ENCODE measurements at places on chromosomes 7 and 10. TPM values are rescaled to one million over a fixed set of nuclear protein-coding genes. Genes with fewer than 3 reads are reported as not detected.

DNA sequence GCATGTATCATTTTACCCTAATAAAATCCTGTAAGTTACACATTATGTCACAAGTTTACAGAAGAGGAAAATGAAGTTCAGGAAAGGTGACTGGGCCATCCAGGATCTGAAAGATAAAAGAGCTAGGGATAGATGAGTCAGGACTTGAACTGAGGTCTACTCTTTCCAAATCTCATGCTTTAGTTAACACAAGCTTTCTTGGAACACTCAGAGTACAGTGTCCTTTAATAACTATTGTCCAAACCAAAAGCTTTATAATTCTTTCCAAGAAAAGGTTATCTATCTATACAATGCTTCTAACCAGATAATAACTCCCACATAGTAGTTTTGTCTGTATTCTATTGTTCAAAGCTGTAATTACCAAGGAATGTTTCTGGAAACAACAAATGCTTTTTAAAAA, 164.6 kb downstream of the LRRN3 start:
- no peaks in the 10 kb centered on the region for H3K4me1 ChIP-seq
- H3K27ac ChIP-seq, result no peak overlapping the region
- H3K36me3 ChIP-seq, result no peaks in the 10 kb centered on the region
- no peak overlapping the region for H3K4me3 ChIP-seq
- DNase-seq, result no peak
- no peaks in the 10 kb centered on the region for H3K27me3 ChIP-seq

DNA sequence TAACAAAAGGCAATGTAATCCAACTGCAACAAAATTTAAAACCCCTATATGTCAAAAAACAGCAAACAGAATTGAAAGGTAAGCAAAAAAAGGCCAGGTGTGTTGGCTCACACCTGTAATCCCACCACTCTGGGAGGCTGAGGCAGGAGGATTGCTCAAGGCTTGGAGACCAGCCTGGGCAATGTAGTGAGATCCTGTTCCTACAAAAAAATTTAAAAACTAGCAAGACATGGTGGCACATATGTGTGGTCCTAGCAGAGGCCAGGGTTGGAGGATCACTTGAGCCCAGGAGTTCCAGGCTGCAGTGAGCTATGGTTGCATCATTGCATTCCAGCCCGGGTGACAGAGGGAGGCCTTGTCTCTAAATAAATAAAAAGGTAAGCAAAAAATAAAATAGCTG, 212.1 kb upstream of the KLF14 start:
- no peaks in the 10 kb centered on the region for H3K27me3 ChIP-seq
- H3K4me1 ChIP-seq, result peaks cover 63% of the 10 kb centered on the region
- no peak for DNase-seq
- H3K4me3 ChIP-seq, result no peak overlapping the region

- no peaks in the 10 kb centered on the region for H3K36me3 ChIP-seq
- H3K4me3 ChIP-seq, result no peak overlapping the region
- DNase-seq, result no peak
- H3K27ac ChIP-seq, result no peak overlapping the region
- H3K27me3 ChIP-seq, result no peaks in the 10 kb centered on the region
Observed at GRCh38 chr7:148204639-148205304, 385.8 kb upstream of the C7orf33 start.

- peaks cover 6% of the 10 kb centered on the region for H3K36me3 ChIP-seq
- no peak overlapping the region for H3K27ac ChIP-seq
- H3K4me3 ChIP-seq, result no peak overlapping the region
- no peak for DNase-seq
- H3K27me3 ChIP-seq, result no peaks in the 10 kb centered on the region
Observed at GRCh38 chr10:26997610-26998009, 102.7 kb downstream of the ANKRD26 start.

GRCh38 chr10:130040351-130040750, 70.3 kb downstream of the C10orf143 start:
- no peak for DNase-seq
- no peak overlapping the region for H3K4me3 ChIP-seq
- no peak overlapping the region for H3K27ac ChIP-seq
- no peaks in the 10 kb centered on the region for H3K27me3 ChIP-seq

- no peaks in the 10 kb centered on the region for H3K36me3 ChIP-seq
- no peak for DNase-seq
- no peak overlapping the region for H3K27ac ChIP-seq
- H3K4me3 ChIP-seq, result no peak overlapping the region
Observed at GRCh38 chr7:39248692-39249090, 271.0 kb downstream of the POU6F2 start.

- peaks cover 7% of the 10 kb centered on the region for H3K27me3 ChIP-seq
- no peaks in the 10 kb centered on the region for H3K4me1 ChIP-seq
- no peak overlapping the region for H3K27ac ChIP-seq
- DNase-seq, result no peak
Observed at GRCh38 chr10:47301833-47302232, 1.8 kb downstream of the GDF10 start.

GRCh38 chr7:71739520-71740173, 607.7 kb downstream of the GALNT17 start:
- H3K27ac ChIP-seq, result no peak overlapping the region
- no peak for DNase-seq
- no peaks in the 10 kb centered on the region for H3K4me1 ChIP-seq
- H3K36me3 ChIP-seq, result no peaks in the 10 kb centered on the region

DNA sequence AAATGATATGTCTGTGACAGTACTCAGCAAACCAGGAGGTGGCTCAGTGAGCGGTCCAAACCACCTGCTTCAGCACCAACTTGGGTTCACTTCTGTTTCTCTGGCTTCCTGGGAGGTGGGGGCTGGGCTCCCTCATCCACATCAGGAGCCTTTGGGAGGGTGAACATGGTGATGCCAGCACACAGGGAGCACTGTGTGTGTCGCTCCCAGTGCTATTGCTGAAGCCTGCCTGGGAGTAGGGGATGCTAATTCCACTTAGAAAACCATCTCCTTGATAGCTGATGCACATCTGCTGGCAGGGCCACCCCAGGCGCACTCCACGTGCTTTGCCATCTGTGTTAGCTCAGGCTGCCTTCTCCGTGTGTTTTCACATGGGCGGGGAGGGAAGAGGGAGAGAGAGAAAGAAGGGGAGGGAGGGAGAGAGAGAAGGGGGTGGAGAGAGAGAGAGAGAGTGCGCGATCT, 58.0 kb downstream of the RAMP3 start:
- H3K27me3 ChIP-seq, result no peaks in the 10 kb centered on the region
- H3K36me3 ChIP-seq, result no peaks in the 10 kb centered on the region
- no peak for DNase-seq
- H3K27ac ChIP-seq, result no peak overlapping the region

DNA sequence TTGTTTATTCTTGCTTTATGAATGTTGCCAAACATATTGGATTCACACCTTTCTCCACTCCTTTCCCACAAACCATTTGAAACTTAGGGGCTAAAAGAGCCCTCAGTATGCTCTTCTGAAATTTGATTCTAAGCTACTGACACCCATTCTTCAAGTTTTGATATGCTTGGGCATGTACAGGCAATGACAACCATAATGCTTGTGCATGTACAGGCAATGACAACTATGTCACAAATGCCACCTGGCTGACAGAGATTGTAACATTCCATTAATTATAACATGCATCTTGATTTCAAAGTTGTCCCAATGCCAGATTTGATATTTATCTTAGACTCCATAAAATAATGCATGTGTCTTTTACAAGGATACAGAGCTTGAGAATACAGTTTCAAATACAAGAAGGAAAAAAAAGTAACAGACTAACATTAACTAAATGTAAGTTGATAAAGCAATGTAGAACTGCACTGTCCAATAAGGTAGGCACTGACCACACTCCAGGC, 17.5 kb upstream of the CDK1 start:
- no peak for DNase-seq
- no peaks in the 10 kb centered on the region for H3K36me3 ChIP-seq
- no peak overlapping the region for H3K4me3 ChIP-seq

GRCh38 chr10:98408799-98409198, 6.2 kb downstream of the PYROXD2 start:
- H3K36me3 ChIP-seq, result no peaks in the 10 kb centered on the region
- no peak overlapping the region for H3K4me3 ChIP-seq
- H3K4me1 ChIP-seq, result peaks cover 42% of the 10 kb centered on the region
- no peak for DNase-seq
- H3K27ac ChIP-seq, result peak overlapping the region; percentile 80

GRCh38 chr10:98115031-98115787, 19.2 kb upstream of the R3HCC1L start:
- H3K4me1 ChIP-seq, result no peaks in the 10 kb centered on the region
- H3K27me3 ChIP-seq, result peaks cover 3% of the 10 kb centered on the region
- no peaks in the 10 kb centered on the region for H3K36me3 ChIP-seq
- no peak overlapping the region for H3K4me3 ChIP-seq
- H3K27ac ChIP-seq, result no peak overlapping the region

DNA sequence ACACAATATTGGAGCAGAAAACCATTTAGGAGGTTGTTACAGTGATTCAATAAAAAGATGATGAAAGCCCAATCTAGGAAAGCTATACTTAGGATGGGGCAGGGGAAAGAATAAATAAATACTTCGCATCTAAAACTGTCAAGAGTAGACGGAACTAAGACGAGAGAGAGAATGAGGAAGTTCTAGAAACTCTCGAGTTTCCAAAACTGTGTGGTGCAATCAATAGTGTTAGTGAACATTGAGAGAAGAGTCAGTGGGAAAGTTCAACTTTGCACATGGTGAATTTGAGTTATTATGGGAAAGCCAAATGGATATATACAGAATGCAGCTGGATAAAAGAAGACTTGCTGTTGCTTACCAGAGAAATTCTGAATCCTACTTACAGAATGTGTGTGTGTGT, 133.8 kb upstream of the MEOX2 start:
- H3K27ac ChIP-seq, result no peak overlapping the region
- no peaks in the 10 kb centered on the region for H3K27me3 ChIP-seq
- H3K4me3 ChIP-seq, result no peak overlapping the region
- no peak for DNase-seq

GRCh38 chr7:86929293-86930109, 130.0 kb downstream of the ELAPOR2 start:
- no peaks in the 10 kb centered on the region for H3K27me3 ChIP-seq
- H3K4me1 ChIP-seq, result no peaks in the 10 kb centered on the region
- DNase-seq, result no peak
- H3K36me3 ChIP-seq, result no peaks in the 10 kb centered on the region

- no peak overlapping the region for H3K27ac ChIP-seq
- H3K4me3 ChIP-seq, result no peak overlapping the region
- H3K4me1 ChIP-seq, result peaks cover 13% of the 10 kb centered on the region
- no peaks in the 10 kb centered on the region for H3K36me3 ChIP-seq
- no peaks in the 10 kb centered on the region for H3K27me3 ChIP-seq
Observed at GRCh38 chr7:149870274-149870673, 3.5 kb upstream of the ATP6V0E2 start.

DNA sequence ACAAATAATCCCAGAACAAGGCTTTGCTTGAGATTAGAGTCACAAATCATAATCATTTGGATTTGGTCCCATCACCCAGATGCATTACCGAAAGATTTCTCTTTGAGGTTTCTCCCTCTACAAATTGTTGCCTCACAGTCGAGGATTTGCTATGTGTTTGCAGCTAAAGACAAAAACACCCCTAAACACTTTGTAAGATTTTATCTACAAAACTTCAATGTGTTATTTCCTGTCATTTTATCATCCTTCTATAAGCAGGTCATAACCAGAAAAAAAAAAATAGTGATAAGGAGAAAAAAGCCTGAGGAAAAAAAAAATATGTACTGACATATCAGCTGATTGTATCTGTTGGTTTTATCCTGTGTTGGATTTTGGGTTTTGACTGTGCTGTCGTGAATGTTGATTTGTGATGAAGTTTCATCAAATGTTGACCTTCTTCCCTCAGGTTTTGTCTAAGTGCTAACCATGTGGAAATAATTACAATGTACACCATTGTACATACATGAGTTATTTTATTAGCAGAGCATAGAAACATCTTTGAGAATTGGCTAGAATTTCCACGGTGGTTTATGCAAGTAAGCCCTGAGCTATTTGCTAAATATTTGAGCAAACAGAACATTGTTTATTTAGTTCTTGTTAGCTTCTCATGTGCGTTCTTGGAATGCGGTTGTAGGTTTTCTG, 274.4 kb downstream of the NEBL start:
- no peak overlapping the region for H3K4me3 ChIP-seq
- H3K27me3 ChIP-seq, result no peaks in the 10 kb centered on the region
- H3K4me1 ChIP-seq, result no peaks in the 10 kb centered on the region
- peak overlapping the region; percentile 25 for H3K27ac ChIP-seq
- no peak for DNase-seq
- no peaks in the 10 kb centered on the region for H3K36me3 ChIP-seq

DNA sequence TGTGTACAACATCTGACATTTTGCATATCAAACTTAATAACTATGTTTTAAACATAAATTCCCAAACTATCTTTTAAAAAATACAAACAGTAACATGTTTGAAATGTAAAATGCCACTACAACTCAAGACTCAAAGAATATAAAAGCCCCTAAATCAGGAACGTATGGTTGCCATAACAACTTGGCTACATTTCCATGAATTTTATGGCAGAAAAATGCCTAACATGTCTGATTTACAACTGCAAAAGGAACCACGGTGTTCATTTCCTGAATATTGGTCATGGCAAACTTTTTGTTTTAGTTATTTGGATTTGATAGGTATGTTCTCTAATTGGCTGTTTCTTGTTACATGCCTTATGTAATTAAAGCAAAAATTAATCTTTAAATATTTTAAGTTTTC, 2.0 kb downstream of the SOSTDC1 start:
- H3K27ac ChIP-seq, result no peak overlapping the region
- no peaks in the 10 kb centered on the region for H3K27me3 ChIP-seq
- H3K4me1 ChIP-seq, result no peaks in the 10 kb centered on the region
- no peak overlapping the region for H3K4me3 ChIP-seq

DNA sequence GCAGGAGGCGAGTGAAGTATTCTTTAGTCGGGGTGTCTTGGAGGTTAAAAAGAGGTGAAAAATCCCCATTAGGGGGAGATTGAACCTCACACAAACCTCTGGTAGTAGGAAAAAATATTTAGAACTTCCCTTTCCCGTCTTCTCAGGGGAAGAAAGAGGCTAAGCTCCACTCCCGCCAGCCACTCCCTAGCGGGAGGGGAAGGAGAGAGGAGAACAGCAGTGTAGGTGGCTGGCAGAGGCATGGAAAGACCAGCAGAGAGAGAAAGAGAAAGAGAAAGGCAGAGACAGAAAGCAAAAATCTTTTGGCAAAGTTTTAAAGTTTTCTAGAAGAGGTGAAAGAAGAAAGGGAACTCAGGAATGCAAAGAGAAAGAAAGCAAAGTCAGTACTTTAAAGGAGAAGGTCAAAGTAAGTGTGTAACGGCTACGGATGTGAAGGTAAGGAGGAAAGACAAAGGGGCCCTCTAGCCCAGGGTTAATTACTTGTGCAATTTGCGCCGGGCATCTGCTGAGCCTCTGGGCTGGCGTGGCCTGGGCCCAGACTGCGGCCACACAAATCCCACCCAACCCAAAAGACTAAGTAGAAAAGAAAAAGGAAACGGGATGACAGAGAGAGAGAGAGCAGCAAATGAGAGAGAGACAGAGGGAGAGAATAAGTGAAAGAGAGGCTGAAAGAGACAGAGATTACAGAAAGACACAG, 72.3 kb upstream of the ZNF746 start:
- no peak for DNase-seq
- H3K4me3 ChIP-seq, result no peak overlapping the region
- H3K36me3 ChIP-seq, result no peaks in the 10 kb centered on the region
- H3K4me1 ChIP-seq, result peaks cover 8% of the 10 kb centered on the region

- peak overlapping the region; percentile 64 for H3K27ac ChIP-seq
- no peak overlapping the region for H3K4me3 ChIP-seq
- DNase-seq, result no peak
- peaks cover 26% of the 10 kb centered on the region for H3K4me1 ChIP-seq
- no peaks in the 10 kb centered on the region for H3K27me3 ChIP-seq
- no peaks in the 10 kb centered on the region for H3K36me3 ChIP-seq
Observed at GRCh38 chr7:30917216-30917893, 5.7 kb downstream of the AQP1 start.

Gene NXPH1
- not detected for total RNA-seq

Gene PALS2
- total RNA-seq, result 11.2 TPM

Gene LIPN
- not detected for total RNA-seq

Gene PAX4
- not detected for total RNA-seq

Gene AKR1C1
- total RNA-seq, result 254 TPM

Gene SMKR1
- total RNA-seq, result not detected

Gene OR2A12
- not detected for total RNA-seq
